ENCODE measurements at places on chromosomes 2 and 18.
A peak's percentile ranks its signal among the peaks of the same experiment; 100 is the strongest.

GRCh38 chr2:175728032-175728431, 274.0 kb downstream of the LNPK start:
- DNase-seq: no peak

DNA sequence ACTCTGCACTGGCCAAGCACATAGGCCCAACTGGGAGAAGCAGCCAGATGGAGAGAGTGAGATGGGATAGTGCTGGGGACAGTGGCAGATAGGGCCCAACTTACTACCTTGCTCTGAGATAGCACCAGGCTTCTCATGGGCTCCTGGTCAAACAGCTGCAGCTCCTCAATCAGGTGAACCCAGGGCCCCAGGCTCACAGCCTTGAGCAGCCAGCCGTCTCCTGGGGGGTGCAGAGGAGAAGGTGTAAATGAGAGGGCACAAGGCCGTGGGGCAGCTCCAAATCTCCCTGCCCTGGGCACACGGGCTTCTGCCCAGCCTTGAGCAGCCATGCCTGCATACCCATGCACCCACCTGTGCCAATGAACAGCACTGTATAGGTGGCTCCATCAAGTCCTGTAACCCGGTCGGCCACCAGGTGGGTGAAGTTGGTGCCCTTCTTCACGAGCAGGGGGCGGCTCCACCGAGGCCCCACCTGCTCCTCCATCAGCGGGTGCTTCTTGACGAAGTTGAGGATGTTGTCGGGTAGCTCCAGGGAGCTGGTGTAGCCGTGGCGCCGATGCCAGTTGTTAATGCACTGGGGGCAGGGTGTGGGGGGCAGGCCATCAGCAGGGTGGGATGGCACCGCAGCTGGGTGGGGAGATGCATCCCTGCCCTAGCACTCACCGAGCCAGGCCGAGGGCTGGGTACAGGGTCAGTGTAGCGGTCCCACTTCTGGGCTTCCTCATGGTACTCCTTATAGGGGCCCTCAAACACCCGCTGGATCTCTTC, 5.9 kb upstream of the ANKRD39 start:
- no peak for DNase-seq

DNA sequence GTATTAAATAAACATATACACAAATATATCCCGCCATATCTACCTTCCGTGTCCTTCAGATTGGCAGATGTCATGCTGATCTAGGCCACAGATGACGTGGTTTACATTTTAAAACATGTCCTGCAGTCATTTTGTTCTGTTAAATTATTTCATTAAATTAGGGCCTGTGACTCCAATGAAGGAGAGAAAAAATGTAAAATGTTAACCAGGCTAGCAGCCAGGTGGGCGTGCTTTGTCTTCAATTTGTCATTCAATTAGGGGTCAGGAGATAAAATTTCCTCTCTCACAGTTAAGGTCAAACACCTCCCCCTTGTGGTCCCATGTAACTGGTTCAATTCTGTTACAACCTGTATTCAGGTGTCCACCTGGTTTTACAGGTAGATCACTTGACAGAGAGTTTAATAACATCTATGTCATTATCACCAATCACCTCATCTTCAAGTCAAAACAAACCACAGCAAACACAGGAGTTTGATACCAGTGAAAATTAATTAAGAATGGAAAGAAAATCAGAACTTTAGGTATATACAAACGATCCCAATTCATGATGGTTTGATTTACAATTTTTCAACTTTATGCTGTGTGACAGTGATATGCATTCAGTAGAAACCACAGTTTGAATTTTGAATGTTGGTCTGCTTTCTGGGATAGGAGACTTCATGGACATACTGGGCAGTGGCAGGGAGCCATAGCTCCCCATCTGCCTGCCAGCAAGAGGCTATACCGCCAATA, 339.4 kb downstream of the CMPK2 start:
- no peak for DNase-seq

DNA sequence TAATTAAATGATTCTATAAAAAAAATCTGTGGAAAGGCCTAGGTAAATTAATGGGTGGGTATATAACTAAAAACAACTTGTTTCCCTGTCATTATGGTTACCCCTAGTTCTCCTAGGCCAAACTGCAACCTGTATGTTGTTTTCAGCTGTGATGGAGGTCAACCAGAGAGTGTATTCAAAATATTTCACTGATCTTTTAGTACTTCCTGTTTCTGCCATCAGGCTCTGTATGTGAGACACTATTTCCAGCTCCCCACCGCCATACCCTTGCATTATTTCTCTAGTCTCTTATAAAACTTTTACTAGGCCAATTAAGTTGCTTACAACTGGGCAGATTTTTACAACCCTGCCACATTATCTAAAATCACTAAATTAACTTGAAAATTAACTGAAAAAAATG, 21.0 kb upstream of the CDKL4 start:
- DNase-seq: no peak

GRCh38 chr2:240917684-240918257, 11.6 kb downstream of the CROCC2 start:
- DNase-seq: no peak

- no peak for DNase-seq
Observed at GRCh38 chr18:62399781-62400308, 74.7 kb downstream of the TNFRSF11A start.

DNA sequence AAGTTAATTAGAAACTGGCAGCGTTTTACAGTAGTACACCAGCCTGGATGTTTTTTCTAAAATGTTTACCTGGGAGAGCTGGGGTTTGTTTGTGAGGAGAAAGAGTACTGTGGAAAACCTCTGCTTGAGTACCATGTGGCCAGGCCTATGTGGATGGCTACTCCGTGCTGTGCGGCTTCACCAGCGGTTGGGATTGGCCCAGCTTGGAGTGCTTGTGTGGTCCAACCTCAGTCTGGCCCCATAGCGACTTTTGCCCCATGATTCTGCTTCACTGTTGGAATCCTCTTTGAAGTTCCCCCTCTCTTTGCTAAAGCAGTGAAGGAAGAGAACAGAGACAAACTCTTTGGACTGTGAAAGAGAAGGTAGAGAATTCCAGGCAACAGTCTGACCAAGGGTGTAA, 15.9 kb downstream of the CD8A start:
- no peak for DNase-seq

GRCh38 chr2:230666885-230667712, 45.5 kb upstream of the CAB39 start:
- peak; percentile 39 for DNase-seq

Measured in fibroblast of skin of left quadriceps (primary cell).